ENCODE measurements at places on chromosomes 7 and 10.

- DNase-seq: no peak
Observed at GRCh38 chr10:75987616-75988015, 556.2 kb downstream of the LRMDA start.

- peak; percentile 29 for DNase-seq
Observed at GRCh38 chr10:75111907-75112679, 637 bp downstream of the SAMD8 start.

- no peak for DNase-seq
Observed at GRCh38 chr10:62043421-62044021, 142.0 kb downstream of the ARID5B start.

DNA sequence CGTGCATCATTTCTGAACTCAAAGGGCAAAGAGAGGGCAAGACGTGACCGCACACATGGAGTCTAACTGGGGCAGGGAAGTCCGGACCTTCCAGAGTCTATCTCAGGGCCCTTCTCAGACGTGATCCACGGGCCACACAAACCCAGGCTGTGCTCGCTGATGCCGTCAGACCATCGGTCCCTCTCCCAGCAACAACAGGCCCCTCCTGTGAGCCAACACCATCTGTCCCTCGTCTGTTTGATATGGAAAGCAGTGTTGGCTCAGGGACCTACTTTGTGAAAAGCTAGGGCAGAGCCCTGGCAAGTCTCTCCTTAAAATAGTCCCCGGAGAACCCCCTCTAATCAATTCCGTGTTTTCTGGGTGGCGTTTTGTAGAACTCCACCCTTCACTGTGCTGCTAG, 208.8 kb downstream of the TCERG1L start:
- DNase-seq: no peak

DNA sequence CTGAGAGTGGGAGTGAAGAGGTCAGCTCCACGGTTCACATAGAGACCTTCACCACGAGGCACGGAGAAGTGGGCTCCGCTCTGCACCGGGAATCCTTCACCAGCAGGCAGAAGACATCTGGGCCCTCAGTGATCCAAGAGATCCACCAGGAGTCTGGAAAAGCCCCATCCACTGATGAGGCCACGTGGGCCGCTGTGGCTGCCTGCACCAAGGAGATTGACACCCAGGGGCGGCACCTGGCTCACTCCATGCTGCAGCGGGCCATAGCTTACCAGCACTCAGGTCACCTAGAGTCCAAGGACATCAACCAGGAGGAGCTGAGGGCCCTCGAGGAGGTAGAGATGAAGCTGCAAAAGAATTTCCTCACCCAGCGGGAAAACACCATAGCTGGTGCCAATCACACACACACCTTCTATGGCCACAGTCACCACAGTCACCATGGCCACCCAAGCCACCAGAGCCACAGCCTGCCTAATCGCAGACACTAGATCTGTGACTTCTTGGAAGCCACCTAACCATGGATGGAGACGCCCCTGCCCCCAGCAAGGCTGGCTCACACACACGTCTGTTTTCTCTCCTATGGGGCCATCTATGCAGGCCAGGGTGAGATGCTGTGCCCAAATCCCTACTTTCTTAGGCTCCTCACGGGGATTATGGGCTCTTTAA, 694 bp downstream of the C10orf62 start:
- DNase-seq: no peak

- DNase-seq: no peak
Observed at GRCh38 chr10:73865459-73866442, 8.6 kb downstream of the CAMK2G start.

- no peak for DNase-seq
Observed at GRCh38 chr7:39987641-39988347, 37.7 kb downstream of the CDK13 start.

DNA sequence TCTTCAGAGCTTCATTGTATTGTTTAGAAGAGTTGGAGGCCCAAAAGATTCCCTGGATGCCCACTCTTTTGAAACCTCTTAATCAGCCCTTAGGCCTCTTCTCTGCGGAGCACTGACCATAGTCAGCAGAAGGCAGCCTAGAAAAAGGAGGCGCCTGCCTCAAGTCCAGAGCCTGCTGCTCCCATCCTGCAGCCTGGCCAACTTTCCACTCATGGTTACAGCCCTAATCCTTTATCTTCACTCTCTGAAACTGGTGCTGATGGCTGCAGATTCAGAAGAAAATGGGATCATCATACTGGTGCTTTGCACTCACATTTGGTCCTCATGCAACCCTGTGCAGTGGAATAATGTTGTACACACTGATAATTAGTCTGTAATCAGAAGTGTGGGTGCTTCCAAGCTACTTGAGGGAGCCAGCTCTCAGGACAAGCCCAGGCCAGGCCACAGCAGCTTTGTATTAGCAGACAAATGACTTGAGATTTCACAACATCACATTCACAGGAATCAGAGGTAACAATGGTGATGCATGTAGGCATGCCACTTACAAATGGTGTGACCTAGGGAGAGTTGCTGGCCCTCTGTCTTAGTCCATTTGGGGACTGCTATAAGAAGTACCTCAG, 272.9 kb downstream of the GALNT17 start:
- no peak for DNase-seq

- DNase-seq: no peak
Observed at GRCh38 chr7:54663603-54664234, 95.3 kb downstream of the SEC61G start.

DNA sequence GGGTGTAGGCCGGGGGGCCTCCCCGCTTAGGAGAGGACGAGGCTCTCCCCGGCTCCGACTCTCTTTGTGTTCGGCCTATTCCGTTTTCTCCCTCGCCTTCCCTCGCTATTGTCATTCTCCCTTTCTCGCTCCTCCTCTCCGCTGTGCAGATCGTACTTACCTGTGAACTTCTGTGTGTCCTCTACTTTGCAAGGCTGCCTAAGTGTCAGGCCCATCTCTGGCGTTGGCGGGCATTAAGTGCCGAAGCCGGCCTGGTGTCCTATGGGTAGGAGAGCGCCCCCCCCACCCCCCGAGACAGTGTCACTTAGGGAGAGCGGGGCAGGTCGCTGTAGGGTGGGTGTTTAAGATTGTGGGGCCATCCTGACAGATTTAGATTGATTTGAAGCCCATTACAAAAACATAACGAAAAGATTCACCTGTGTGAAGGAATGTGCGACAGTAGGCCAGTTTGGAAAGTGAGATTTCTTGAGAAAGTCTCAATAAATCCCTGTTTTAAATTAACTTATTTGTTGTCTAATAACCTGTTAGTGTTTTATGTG, 579 bp downstream of the RBM33 start:
- DNase-seq: peak; percentile 23

DNA sequence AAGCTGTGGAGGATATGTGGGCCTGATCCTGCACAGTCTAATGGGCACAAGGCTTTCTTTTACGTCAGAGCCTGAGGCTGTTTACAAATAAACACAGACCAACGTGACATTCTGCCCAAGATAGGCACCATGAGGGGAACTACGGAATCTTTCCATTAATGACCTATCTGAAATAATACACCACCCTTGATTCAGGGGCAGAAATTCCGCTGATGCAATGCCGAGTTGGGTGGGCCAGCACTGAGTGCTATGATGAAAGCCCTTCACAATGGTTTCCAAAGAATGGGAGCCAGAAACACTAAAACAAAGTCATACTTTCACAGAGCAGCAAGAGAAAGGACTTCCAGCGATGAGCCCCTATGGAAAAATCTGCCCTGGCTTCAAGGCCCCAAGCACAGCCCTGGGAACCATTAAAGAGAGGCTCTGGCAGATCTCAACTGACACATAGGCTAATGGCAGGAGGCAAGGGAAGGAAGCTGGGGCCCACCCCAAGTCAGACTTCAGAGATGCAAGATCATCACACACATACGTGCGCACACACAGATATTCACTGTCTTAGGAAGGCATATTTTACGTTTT, 72.2 kb upstream of the DLX6 start:
- no peak for DNase-seq

DNA sequence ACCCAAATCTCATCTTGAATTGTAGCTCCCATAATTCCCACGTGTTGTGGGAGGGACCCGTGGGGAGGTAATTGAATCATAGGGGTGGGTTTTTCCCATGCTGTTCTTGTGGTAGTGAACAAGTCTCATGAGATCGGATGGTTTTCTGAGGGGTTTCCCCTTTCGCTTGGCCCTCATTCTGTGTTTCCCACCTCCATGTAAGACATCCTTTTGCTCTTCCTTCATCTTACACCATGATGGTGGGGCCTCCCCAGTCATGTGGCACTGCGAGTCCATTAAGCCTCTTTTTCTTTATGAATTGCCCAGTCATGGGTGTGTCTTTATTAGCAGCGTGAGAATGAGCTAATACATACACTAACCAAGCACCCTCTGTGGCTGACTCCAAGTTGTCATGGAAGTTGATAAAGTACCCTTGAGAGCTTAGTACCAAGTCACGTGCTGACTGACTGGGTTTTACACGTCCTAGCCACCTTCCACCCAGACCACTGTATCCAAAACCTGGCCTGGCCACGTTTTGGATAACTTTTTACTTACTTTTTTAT, 614.4 kb downstream of the SDK1 start:
- DNase-seq: no peak

DNA sequence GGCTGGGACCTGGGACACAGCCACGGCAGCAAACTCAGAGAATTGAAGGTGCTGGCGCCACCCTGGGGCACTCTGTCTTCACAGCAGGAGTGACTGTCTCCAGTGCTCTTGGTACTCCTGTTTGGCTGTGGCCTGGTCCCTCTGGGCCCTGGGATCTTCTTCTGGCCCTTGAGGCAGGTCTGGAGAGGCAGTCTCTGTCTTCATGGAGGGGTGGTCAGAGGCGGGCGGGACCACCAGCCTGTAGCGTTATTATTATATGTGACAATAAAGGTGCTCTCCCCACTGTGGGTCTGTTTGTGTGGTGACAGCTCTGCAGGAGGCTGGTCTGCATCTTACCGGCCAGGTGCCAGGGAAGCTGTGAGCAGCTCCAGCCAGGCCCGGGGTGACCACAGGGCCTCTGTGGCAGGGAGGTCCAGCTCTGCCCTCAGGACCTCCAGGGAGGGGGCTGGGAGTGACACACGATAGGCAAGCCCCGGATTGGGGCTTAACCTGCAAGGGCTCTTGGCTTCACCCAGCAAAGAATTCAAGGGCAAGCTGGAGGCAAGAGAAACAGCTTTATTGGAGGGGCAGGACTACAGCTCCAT, 70.3 kb downstream of the MYL10 start:
- no peak for DNase-seq

DNA sequence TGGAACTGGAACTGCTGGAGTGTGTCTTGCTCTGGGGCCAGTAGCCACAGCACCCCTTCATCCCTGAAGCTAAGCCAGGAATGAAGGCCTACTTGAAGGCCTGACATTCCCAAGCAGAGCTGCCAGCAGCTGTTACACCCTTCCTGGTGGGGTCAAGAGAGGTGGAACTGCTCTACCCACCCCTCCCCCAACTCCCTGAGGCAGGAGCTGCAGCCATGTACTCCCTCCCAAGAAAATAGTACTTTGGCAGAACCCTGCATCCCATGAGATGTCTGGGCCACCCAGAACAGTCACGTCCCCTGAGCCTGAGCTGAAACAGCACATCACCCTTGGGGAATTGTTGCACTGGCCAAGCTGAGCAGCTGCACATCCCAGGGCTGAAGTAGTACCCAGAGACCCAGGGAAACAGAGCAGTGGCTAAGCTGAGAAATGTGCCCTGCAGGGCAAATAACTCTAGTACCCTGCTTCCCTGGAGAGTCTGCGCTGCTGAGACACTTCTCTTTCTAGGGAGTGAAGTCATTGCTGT, 63.4 kb upstream of the PLA2G12B start:
- DNase-seq: no peak

- DNase-seq: no peak
Observed at GRCh38 chr10:60784641-60785040, 6.4 kb downstream of the CDK1 start.

GRCh38 chr10:12350167-12350872, 973 bp downstream of the CAMK1D start:
- peak; percentile 21 for DNase-seq

DNA sequence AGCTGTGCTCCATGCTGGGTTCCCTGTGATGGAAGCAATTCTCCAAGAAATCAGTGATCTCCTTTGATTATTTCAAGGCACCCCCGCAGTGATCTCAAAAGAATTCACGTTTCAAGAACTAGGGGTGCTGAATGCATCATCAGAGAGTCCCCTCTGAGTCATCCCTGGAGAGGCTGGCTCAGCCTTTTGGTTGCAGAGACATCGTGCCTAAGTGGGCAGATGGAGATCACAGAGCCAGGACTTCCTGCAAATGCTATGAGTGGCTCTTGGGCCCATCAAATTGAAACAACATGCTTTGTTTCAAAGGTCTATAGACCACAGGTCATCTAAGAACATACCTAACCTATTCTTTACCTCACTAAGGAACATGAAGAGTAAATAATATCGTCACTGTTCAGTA, 41.5 kb upstream of the PLEKHA1 start:
- no peak for DNase-seq

DNA sequence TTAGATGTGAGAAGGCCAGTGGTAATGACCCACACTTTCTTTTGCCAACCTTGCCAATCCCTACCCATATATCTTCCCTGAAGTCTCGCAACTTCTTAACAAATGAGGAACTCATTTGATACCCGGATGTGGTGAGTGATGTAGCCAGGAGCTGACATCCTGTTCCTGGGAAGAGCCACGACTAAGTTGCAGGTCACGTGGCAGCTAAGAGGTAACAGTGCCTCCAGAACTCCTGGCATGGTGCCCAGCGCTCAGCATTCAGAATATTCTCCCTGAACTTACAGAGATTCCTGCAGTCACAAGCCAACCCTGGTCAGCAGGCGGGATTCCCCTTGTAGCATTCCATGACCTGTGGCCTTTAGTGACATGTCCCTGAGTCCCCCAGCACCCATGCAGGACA, 282.5 kb downstream of the GALNT17 start:
- DNase-seq: no peak
